NCI-H69 (cell line): ENCODE measurements at places on chromosomes 1 and 21.
A peak's percentile ranks its signal among the peaks of the same experiment; 100 is the strongest.

DNA sequence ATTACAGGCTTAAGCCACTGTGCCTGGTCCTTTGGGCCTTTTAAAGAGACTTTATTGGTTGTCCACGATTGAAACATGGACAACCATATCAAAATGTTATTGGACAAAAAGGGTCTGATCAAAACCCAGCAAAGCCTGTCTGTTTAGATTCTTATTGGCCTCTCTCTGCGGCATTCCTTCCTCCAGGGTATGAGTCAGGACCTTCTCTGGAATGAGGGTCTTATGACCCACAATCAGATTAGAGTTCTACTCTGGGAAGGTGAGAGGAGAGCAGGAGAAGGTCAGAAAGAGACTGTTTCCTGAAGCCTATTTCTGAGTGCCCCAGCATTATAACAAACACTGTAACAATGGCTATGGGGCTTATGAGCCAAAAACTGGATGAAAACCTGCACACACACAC, 7.9 kb downstream of the LURAP1 start:
- no peak for DNase-seq

DNA sequence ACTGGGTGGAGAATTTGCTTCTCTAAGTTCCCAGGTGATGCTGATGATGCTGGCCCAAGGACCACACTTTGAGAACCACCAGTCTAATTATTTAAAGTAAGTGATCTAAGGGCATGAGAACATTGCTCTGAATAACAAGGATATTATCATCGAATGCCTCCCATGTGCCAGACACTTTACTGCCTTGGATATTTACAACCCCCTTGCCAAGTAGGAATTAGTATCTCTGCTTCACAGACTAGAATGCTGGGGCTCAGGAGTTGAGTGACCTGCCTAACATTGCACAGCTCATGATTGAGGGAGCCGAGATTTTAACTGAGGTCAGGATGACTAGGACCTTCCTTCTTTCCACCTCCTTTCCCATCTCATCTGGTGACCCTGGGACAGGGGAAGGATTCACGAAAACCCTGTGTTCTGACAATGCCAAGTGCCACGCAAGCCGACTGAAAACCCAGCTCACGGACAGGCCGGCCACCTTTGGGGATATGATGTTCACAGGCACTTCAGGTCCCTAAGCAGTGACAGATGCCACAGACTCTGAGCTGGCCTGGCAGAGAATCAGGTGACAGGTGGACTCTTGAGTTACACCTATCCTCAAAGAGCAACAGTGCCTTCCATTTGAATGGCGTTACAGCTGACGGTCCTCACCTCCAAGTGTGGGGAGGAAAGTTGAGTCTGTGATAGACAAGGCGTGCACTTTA, 230.7 kb downstream of the TOMM20 start:
- no peak for DNase-seq

DNA sequence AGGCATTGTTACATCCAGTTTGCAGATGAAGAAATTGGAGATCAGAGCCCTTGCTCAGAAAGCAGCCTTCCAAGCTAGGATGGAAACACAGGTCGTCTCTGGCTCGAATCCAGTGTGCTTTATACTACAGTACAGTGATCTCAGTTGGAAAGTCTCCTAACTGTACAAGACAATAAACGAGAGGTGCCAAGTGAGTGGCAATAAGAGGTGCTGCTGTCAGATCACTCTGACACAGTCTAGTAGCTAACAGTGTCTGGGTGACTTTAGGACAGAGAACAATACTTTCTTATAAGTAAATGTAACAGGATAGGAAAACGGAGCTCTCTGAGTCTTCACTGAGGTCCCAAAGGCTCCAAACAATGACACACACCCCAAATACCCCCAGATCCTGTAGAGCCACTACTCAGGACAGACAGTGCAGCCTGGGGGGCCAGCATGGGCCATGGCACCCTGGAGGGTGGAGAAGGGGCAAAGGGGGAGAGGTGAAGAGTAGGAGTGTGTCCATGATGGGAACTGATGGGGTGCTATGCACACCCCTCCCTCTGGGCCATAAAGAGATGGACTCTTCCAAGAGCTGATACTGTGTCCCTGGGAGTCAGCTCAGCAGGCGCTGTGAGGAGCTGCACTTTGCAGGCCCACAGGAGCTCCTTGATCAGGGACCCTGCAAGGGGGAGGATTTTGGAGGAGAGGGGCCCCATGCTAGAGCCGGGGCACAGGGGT, 3.3 kb downstream of the SH3BGR start:
- DNase-seq: no peak

DNA sequence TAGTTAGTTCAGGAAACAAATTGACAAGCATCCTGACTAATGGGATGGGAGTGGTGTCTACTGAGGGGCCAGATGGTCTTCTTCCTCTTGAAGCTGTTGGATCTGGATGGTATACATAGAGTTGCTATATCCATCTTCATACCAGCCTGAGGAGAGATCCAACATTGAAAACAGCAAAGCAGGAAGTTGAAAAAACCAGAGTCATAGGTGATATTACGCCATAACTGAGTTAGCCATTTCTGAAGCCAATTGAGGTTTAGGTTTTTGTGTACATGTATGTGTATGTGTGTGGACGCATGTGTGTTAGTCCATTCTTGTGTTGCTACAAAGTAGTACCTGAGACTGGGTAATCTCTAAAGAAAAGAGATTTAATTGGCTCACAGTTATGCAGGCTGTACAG, 2.3 kb upstream of the TSPAN2 start:
- DNase-seq: no peak

- DNase-seq: no peak
Observed at GRCh38 chr1:17822741-17823426, 67.8 kb downstream of the ACTL8 start.

DNA sequence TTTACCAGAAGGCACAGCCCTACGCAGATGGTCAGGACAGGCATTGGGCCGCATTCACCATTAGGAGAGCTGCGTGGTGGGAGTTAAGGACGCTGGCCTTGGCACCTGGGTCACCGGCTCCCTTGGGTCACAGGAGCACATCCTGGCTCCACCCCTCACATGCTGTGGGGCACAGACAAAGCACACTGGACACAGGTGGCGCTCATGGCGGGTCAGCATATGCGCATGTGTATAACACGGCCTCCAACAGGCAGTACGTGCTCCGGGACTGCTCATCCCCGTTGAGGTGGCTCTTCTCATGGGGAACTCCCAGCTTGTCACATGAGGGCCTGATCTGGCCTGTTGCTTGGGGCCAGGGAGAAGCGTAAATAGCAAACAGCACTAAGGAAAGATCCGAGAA, 25.0 kb downstream of the PGBD5 start:
- no peak for DNase-seq

DNA sequence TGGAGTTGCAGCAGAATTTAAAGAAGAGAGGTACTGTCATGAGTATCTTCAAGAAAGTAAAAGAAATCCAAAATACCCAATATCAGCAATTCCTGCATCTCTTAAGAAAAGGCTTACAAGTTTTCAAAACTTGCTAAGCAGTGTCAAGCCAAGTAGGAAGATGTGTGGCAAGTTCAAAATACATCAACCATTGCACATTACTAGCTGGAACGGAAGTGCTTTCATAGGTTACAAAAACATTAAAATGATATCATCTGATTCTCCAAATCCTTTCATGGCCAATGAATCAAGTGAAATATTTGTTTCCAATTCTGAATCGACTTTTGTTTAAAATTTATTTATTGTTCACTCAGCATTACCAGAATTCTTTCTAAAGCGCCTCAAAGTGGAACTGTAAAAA, 5.7 kb upstream of the ABCA4 start:
- no peak for DNase-seq

DNA sequence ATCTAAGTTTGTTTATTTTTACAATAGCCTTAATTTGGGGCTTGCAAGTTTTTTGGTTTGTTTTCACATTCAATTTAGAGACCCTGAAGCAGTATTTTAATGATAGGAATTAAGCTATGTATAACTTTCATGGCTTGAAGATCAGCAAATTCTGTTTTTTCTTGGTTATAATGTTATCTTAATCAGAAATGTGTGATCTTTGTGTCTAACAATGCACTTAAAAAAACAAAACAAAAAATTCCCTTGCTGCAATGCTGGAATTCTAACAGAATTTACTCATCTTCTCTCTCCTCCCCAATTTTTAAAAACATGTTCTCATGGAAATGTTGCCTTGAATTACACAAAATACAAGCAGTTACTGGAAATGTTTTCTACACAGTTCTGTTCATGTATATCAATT, 113.1 kb downstream of the OLFML2B start:
- DNase-seq: no peak

- no peak for DNase-seq
Observed at GRCh38 chr1:56774067-56774609, 45.1 kb downstream of the FYB2 start.

- DNase-seq: no peak
Observed at GRCh38 chr1:186745531-186746146, 65.4 kb upstream of the PTGS2 start.

- DNase-seq: no peak
Observed at GRCh38 chr1:160646711-160647328, at the start of gene SLAMF1. Gene SLAMF1, minus strand, starts transcription at chr1:160647044. Its CDS starts 99 bp downstream, at chr1:160646945.

DNA sequence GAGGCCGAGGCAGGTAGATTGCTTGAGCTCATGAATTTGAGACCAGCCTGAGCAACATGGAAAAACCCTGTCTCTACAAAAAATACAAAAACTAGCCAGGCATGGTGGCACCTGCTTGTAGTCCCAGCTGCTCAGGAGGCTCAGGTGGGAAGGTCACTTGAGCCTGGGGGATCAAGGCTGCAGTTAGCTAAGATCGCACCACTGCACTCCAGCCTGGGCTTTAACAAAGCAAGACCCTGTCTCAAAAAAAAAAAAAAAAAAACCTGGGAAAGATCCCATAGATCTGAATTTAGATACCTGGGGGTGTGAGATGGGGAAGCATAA, 32.9 kb downstream of the NIBAN1 start:
- no peak for DNase-seq

GRCh38 chr1:33960188-33960895, 96.5 kb downstream of the HMGB4 start:
- no peak for DNase-seq

DNA sequence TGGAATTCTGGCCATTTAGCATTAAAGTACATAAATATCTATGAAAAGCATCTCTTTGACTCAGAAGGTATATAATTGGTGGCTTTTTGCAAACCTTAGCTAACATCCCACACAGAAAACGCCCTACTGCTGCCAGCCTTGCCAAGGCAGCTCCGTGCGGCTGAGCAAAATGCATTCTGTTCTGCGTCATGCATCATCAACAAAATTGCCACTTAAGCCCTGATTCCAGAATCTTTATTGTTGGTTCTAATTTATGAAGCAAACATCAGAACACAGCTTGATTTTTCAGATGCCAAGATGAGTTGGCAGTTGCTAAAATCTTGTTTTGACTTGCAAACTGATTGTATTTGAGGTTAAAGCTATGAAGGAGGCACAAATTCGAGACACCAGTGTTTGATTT, 314.9 kb upstream of the DEPDC1 start:
- peak; percentile 91 for DNase-seq

DNA sequence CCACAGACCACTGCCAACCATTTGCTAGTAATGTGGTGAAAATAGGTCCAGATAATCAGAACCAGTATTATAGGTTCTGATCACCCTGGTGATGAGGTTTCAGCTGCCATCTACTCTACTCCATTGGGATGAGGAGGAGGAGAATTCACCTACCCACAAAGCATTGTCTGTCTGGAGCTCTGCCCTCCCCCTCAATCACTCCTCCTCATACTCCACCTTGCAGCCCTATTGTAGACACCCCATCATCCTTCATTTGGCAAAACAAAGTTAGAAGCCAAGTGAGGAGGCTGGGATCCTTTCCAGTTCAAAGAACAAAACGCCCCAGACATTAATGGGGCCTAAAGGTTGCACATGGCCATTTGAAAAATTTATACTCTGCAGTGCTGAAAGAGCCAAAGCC, 157.4 kb upstream of the L1TD1 start:
- DNase-seq: peak; percentile 78

DNA sequence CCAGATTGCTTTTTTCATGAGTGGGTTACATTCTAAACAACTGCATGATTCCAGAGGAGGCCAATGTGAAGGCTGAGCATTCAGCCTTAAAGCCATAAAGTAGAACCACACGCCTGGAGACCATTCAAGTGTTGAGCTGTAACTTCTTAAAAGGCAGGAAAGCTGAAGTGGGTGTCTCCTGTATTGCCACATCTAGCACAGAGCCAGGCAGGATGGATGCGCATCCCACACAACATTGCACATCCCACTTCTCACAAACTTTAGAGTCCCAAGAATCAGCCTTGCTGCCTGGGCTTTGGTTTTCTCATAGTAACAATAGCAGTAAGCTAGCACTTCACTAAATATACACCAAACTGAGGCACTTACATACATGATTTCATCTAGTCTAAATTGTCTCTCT, 151.7 kb downstream of the DAB1 start:
- no peak for DNase-seq

GRCh38 chr1:43327549-43328292, 9.9 kb upstream of the MPL start:
- no peak for DNase-seq

DNA sequence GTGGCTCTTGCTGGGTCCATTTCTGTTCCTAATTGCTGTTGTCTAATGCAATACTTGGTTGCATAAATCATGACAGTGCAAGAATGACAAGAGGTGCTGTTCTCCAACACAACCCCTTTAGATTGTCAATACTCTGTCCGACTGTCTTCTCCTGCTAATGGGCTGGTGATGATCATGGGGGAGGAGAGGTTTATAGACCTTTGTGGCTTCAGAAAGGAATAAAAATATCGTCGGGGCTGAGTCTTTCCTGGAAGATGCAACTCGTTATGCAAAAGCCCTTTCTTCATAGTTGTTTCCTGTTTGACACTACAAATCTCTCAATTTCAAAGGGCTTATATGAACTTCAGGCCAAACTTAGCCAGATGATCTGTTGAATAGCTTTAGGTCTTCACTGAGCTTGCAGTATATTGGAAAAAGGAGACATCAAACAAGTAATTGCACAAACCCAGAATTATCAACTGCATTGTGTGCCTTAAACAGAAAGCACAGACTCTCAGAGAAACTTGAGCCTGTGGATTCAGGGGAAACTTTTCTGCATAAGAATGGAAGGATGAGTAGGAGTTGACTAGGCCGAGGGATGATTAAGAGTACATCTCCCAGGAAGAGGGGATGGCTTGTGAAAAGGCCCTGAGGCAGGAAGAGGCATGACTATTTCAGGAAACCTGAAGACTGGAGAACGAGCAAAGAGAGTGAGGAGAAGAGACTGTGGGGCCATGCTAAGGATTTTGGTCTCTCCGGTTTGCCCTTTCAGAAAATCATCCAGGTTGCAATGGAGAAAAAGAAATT, 107.6 kb downstream of the TSEN15 start:
- DNase-seq: no peak

GRCh38 chr1:184028854-184029623, 8.5 kb downstream of the COLGALT2 start:
- DNase-seq: peak; percentile 74
